ENCODE measurements at places on chromosomes 4 and X.

GRCh38 chr4:1932736-1933135, 61.5 kb downstream of the NSD2 start:
- no peak for DNase-seq

DNA sequence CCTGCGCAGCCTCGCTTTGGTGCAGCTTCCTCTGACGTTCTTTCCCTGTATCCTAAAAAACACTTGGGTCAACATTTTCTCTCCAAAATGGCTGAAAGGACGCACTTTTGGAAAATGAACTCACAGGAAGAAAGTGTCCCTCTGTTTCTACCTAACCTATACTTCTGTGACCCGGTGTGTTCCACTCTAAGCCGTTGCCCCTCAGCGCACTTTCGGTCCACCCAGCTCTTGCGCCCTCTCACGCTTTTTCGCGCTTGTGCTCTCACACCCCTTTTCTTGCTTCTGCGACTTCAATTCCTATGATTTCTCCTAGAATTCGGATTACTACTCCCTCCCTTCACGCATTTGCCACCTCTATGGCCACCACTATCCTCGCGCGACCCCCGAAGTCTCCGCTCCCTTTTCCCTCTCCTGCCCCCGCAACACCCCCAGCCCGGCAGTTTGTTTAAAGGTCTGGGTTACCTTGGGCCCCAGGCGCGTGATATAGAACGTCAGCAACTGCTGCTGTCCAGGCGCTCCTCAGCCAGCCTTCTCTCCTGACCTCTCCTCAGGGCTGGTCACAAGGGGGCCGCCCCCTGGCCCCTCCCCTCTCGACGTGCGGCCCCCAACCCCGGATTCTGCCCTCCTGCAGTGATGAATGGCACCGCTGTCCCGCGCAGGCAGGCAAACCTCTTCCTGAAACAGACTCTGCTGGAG, at the start of gene USP51:
TSS of gene USP51 (minus strand) at position 535 of the 696 bp plus-strand sequence. CDS start 909 bp downstream, outside the sequence.
- DNase-seq, result no peak

DNA sequence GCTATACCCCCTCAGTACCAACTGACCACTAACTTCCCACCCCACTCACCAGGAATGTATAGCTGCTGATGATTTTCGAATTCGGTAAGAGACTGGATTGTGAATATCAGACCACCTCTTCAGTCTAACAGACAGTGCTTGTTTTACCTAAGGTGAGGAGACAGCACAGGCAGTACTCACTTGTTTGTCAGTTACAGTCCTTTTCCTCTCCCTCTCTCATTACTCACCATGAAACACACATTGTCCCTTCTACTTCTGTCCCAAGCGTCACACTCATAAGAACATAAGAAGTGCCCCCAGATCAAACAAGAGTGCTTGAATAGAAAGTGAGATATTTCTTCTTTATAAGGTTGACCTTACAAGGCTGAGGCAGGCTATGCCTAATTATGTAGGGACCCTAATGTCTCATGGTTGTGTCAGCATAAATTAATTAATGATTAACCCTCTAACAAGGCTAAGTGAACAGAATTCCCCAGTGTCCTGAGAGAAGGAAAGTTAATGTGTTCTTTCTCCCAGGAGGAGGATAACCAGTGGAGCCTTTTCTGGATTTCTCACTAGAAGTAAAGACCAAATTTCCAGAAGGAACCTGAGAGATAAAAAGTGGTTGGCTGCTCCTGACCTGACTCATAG, 32.2 kb downstream of the ZCCHC12 start:
- no peak for DNase-seq

- DNase-seq, result no peak
Observed at GRCh38 chrX:11197671-11198070, 86.5 kb downstream of the HCCS start.

- DNase-seq, result no peak
Observed at GRCh38 chr4:8198206-8198905, 734 bp upstream of the SH3TC1 start.

DNA sequence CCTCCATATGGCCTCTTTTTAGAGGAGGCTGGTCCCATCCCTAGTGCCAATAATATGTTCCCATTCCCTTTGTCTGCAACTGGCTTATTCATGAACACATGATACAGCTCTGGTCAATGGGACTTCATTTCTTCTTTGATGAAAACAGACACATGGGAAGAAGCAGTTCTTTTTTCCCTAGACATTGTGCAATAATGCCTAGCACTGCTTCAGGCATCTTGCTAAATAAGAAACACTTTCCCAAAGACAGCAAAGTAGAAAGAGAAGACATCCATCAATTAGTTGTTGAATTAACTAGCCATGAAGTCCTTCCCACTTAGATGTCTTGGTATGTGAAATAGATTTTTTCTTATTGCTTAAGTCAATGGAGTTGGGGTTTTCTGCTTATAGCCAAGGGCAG, 40.1 kb upstream of the TRPC3 start:
- no peak for DNase-seq

- DNase-seq, result no peak
Observed at GRCh38 chrX:24876530-24877287, 139.1 kb downstream of the ARX start.

DNA sequence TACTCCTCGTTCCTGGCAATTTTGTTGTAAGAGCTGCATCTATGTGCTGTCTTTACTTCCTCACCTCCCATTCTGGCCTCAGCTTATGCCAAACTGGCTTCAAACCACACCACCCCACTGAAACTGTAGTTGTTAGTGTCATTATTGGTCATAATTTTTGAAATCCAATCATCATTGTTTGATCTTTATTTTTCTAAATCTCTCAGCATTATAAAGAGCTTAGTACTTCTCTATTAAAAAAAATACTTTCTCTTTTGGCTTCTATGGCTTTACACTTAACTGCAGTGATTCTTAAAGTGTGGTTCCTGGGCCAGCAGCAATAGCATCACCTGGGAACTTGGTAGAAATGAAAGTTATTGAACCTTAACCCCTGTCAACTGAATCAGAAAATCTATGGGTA, 83.5 kb upstream of the GRPR start:
- no peak for DNase-seq

- DNase-seq, result no peak
Observed at GRCh38 chr4:93908778-93909177, 80.2 kb downstream of the ATOH1 start.
